NCI-H2081 (cell line): ENCODE measurements at places on chromosomes 7 and 10.

- DNase-seq, result no peak
Measured at GRCh38 chr10:33132626-33133025, 174.6 kb upstream of the ITGB1 start.

- no peak for DNase-seq
Measured at GRCh38 chr7:50209461-50210135, 94.9 kb upstream of the IKZF1 start.

- DNase-seq, result no peak
Measured at GRCh38 chr10:2509081-2509531, 558.2 kb upstream of the PFKP start.

- no peak for DNase-seq
Measured at GRCh38 chr7:20236043-20236442, 18.9 kb upstream of the MACC1 start.

GRCh38 chr7:130118294-130118693 is 48.0 kb downstream of the KLHDC10 start:
- DNase-seq, result no peak

DNA sequence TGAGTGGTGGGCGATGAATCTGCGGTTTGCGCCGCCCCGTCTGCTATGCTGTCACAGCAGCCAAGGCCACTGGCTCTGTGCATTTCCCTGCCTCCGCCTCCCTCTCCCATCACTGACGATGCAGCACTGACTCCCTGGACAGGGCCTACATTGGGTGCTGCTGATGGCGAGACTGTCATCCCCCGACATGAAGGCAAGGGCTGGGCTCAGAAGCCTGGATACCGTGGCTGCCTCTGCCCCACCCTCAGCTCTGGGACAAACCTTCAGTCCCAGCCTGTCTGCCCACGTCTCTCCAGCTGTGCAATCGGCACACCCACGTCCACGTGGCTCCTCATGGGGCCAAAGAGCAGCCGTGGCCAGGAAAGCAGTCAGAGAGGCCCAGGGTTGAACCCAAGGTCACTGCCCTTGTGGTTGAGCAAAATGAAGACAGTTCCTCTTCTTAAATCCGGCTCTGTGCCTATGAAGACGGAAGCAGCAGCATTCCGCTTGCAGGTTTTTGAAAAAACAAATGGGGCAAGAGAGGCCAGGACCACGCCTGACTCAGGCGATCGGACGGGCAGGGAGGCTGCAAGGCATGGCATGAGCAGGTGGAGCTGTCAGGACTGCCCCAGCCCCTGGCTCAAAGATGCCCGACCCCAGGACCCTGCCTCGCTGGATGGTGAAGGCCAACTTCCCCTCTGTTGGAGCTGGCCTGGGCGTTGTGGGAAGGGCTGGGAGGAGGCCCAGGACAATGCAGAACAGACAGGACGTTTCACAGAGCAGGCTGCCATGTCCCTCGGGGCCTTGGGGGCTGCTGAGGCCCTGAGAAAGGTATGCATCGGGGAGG is 517.5 kb downstream of the DNAJB6 start:
- DNase-seq, result no peak

DNA sequence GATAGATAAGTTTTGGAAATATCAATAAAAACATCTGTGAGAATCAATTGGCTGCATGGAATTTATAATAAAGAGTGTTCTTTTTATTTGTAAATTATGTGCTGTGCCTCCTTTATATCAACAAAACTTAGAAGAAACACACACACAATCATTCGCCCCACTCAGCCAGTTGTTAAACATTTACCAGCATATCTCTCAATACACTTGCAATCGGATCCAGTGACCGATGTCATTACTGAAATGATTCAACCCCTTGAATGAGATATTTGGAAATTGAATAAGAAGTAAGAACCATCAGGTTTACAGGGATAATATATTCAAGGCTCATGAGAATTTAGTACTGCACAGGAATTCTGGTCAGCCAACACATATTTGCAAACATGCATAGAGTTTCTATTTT is 35.6 kb downstream of the TAF3 start:
- no peak for DNase-seq

DNA sequence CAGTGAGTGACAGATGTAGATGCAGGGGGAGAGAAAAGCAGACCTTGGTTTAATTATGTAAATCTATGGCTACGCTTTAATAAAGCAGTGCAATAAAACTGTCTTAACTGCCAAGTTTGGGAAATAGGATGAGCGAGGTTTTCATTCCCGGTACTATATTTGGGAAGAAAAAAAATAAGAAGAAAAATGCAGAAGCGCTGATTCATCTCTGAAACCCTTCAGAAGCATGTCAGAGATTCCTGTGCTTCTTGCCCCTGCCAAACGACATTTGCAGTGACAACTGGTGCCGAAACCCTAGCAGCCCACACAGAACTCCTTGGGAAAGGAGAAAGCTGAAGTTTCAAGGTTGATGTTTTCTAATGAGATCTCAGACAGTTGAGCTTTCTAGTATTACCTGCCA is 380.7 kb downstream of the REEP3 start:
- DNase-seq, result no peak

GRCh38 chr10:102876747-102877153 is 7.5 kb downstream of the AS3MT start:
- no peak for DNase-seq

GRCh38 chr7:47500103-47500563 is 81.8 kb downstream of the TNS3 start:
- DNase-seq, result no peak

GRCh38 chr10:5376450-5376849 is 11.7 kb downstream of the UCN3 start:
- DNase-seq, result no peak
